ENCODE measurements at places on chromosomes 4 and X.

- DNase-seq = no peak
Measured at GRCh38 chr4:89299153-89299791, 8.3 kb downstream of the GPRIN3 start.

DNA sequence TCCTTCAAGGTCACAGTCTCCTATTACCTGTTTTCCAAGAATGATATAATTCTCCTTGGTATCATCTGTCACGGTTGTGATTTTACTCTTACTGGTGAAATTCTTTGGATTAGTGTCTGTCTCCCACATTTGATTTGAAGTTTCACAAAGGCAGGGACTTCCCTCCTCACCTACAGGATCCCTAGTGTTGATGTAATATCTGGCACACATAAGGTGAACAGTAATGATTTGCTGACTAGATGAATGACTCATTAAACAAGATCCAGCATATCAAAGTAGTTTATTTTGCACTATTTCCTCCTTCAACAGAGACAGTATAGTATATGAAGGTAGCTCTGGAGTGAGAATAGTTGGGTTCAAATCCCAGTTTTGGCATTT is 135.3 kb upstream of the IL1RAPL2 start:
- DNase-seq = no peak

DNA sequence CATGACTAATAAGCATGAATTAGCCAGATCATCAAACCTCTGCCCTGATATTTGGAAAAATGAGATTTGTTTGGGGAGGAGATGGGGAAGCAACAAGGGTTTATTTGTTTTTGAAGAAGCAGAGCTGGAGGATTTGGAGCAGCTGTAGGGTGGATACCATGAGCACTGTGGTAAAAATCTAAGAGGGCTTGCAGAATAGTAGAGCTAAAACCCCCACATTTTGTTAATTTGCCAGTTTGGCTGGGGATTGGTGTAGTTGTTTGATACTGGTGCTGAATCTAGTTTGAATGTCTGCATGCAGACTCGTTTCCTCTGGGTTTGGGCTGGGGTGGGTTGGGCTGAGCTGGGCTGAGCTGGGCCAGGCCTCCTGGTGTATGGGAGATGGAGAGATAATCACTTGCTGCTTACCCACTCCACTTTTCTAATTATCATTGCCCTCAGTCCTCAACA is 43.7 kb downstream of the SMAD1 start:
- no peak for DNase-seq

DNA sequence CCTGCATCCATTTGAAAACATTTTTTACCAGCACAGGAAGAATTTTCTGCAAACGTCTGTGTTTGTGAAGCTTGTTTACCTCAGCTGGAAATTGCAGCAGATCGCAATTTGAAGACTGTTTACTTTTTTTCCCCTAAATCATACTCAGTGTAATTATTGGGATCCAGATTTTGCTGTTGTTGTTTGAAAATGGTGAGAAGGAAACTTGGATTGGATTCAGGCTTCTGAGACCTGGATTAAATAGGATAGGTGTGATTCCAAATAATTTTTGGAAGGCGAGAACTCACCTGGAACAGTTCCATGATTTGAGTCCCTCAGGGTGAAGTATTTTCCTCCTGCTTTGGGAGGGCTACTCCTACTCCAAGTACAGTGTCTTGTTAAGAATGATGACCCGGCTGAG is 279.8 kb downstream of the STIM2 start:
- no peak for DNase-seq

- DNase-seq = no peak
Measured at GRCh38 chr4:101086801-101087586, 260.3 kb downstream of the PPP3CA start.

DNA sequence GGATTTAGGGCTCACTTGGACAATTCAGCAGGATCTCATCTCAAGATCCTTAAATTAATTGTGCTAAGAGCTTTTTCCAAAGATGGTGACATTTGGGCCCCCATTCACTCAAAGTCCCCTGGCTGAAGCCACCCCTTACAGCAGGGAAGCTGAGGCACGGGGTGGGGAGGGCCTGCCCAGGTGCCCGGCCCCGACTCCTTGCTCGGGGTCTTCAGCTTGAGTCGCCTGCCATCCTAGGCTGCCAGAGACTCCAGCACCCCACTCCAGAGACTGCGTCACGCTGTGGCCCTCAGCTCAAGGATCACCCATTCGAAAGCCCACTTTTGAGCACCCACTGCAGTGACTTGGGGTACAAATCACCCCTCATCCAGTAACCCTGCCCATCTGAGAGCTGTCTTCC is 39.2 kb upstream of the GPR78 start:
- DNase-seq = no peak

Data from stimulated activated CD4-positive, alpha-beta T cell treated with anti-CD3 and anti-CD28 coated beads, Interleukin-15, amount 100 ng/mL, for 24 hours (primary cell).